ENCODE measurements at places on chromosomes 7 and 10.

DNA sequence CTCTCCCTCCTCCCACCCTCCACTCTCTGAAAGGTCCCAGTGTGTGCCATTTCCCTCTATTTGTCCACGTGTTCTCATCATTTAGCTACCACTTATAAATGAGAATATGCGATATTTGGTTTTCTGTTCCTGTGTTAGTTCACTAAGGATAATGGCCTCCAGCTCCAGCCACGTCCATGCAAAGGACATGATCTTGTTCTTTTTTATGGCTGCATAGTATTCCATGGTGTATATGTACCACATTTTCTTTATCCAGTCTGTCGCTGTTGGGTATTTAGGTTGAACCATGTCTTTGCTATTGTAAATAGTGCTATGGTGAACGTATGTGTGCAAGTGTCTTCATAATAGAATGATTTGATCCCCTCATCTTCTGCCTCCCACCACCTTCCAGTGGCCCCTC, 183.7 kb upstream of the AUTS2 start:
- no peak for DNase-seq

DNA sequence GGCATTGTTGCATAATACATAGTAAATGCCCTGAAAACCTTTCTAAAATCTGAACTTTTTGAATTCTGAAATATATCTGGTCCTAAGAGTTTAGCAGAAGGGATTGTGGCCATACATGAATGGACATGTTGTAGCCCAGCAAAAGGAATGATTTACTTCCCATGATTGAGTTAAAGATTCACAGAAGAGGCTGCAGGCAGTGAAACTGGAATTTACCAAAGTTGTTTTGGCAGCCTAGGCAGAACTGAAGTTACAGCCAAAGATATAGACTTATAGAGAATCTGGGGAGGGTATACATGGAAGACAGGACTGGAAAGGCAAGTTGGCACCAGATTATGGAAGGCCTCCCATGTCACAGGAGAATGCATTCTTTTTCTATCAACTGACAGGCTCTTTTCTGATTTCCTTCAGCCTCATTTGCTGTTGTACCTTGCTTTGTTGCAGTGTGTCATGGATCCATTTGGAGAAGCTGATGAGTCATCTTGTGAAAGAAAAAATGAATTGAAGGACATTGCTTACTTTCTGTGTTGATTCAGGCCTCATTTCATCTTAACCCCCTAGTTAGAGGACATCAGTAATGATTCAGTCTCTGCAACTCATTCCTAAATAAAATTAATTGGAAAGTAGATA, 356.2 kb upstream of the LRGUK start:
- DNase-seq = no peak

GRCh38 chr10:23341004-23341403, 3.6 kb downstream of the C10orf67 start:
- no peak for DNase-seq

GRCh38 chr10:70147259-70147625, 742 bp upstream of the TYSND1 start:
- no peak for DNase-seq

DNA sequence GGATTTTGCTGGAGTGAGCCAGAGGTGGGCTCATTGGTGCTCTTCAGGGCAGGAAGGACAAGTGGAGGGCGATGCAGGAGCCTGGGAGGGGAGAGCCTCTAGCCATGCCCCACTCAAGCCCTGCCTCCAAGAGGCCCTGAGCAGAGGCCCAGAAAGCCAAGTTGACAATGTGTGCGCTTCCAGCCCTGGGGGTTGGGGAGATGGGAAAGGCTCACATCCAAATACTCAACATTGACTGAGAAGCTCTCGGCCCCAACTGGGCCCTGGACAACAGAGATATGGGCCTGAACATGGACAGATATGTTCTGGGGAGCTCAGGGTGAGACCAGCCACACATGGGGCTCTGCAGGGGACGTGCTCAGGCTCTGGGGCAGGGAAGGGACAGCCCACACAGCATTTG, 39.0 kb downstream of the FRMPD2 start:
- no peak for DNase-seq

- no peak for DNase-seq
Measured at GRCh38 chr7:8391353-8392062, 41.9 kb upstream of the NXPH1 start.

DNA sequence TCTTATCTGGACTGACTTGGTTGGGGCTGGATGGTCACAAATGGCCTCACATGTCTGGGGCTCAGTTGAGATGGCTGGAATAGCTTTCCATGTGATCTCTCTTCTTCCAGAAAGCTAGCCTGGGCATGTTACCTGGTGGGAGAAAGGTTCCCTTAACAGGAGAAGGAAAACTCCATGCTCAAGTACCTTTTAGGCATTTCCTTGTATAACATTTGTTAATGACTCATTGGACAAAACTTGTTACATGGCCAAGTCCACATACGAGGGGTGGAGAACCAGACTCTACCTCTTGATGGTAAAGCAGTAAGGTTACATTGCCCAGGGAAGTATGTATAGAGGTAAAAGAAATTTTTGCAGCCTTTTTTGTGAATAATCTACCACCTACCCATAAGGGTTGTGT, 826.4 kb downstream of the LRMDA start:
- DNase-seq = no peak

GRCh38 chr10:526651-527312, 162.7 kb downstream of the DIP2C start:
- no peak for DNase-seq

Data from DMS 273 treated with DMSO at 0.1 percent for 48 hours (cell line).